ENCODE measurements at places on chromosomes 3 and 15.

GRCh38 chr15:43275740-43276562, 9.2 kb upstream of the TGM5 start:
- DNase-seq, result no peak

- DNase-seq, result no peak
Observed at GRCh38 chr3:193598202-193598601, 5.2 kb downstream of the OPA1 start.

DNA sequence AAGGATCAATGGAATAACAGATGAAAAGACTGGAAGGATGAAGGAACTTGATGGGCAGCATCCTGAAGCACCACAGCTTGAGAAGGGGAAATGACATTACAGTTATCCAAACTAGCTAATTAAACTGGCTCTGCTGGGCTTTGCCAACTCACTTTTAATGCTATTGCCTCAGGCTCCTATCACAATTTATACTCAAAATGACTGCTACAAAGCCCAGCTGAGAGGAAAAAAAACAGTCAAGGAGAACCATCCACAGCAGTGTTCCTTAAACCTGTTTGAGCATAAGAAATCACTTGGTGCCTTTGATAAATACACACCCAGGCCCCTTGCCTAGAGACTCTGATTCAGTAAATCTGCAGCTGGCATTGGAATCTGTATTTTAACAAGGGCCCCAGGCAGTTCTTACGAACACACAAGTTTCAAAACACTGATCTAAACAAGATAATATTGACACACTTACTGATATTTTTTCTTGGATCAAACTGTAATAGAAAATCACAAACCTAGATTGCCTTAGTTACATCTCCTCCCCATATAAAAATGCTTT, 85.8 kb downstream of the MB21D2 start:
- no peak for DNase-seq

- no peak for DNase-seq
Observed at GRCh38 chr15:98144388-98144787, 183.9 kb downstream of the ARRDC4 start.

GRCh38 chr3:133890037-133890436, 5.6 kb downstream of the RAB6B start:
- DNase-seq, result no peak

- no peak for DNase-seq
Observed at GRCh38 chr3:77222701-77223100, 182.8 kb downstream of the ROBO2 start.

DNA sequence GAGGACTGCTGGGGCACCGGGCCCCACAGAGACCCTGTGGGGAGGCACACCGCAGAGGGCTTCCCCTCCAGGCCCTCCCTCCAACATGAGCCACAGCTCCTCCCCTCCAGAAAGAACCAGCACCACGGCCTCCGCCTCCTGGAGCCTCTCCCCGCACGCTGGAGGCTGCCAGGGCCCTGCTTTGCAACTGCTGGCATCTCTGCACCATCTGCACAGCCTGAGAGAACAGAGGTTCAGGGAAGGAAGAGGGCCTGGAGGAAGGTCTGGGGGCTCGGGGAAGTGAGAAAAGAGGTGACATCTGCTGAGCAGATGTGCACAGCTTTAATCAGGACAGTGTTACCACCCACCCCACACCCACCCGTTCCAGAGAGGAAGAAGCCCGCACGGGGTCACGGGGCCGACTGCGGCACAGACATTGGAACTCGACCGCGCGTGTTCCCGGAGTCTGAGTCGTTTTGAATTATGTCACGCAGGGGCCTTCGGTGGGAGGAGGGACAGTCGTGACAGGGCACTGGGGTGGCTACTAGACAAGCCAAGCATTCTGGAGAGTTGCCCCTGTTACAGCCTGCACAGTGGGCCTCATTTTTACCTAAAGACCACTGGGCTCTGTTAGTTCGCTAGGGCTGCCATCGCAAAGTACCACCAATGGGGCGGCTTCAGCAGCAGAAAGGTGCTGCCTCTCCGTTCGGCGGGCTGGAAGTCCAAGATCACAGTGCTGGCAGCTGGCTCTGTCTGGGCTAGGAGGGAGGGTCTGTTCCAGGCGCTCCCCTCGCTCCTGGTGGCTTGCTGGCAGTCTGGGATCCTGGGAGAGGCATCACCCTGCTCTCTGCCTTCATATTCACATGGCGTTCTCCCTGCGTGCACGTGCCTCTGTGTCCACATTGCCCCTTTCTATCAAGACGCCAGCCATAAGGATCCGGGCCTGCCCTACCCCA, 194.8 kb downstream of the XXYLT1 start:
- DNase-seq, result peak; percentile 11

- DNase-seq, result no peak
Observed at GRCh38 chr15:82183121-82184031, 79.2 kb downstream of the EFL1 start.

- DNase-seq, result no peak
Observed at GRCh38 chr3:126811530-126811929, 107.5 kb downstream of the CHCHD6 start.

All from left ventricle myocardium inferior (tissue), 1 donor.